HT1080 (cell line): ENCODE measurements at places on chromosomes 12 and 14.

- DNase-seq: no peak
Observed at GRCh38 chr12:91985002-91985787, 160.5 kb downstream of the BTG1 start.

DNA sequence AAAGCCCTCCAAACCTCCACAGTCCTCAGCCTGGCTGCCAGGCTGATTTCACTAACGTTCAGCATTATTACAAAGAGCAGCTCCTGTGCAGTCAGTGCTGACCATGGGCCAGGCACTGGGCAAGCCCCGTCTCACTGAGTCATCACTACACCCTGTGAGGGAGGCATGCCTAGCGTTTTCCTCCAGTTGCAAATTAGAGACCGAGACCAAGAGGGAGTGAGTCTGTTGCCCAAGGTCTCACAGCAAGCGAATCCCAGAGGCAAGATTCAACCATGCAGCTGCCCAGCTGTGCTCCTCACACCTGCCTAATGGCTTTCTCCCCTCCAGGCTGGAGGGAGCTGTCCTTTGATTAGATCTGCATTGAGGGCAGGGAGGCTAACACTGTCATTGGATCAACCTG is 229.3 kb upstream of the LHX5 start:
- peak; percentile 43 for DNase-seq

DNA sequence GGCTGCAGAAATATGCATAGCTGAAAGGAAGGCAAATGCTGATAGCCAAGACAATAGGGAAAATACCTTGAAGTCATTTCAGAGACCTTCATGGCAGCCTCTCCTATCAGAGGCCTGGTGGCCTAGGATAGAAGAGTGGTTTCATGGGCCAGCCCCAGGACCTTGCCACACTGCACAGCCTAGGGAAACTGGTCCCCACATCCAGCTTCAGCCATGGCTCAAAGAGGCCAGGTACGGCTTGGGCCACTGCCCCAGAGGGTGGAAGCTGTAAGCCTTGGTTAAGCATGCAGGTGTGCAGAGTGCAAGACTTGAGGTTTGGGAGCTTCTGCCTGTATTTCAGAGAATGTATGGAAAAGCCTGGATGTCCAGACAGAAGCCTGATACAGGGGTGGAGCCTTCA is 101.0 kb upstream of the KITLG start:
- no peak for DNase-seq

DNA sequence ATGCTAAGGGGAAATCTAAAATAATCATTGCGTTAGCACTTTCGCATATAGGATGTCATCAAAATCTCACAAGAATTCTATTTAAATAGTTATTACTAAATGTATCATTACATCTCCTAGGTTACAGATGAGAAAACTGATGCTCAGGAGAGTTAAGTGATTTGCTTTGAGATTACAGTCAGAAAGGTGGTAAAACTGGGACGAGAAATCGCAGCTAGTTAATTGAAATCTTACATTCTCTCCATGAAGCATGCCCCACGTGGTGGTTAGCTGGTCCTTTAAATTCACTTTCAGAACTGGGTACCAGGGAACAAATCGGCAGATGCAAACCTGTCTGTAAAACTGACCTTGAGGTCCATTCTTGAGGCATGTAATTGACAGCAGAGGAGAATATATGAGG is 71.8 kb upstream of the PLEKHG7 start:
- no peak for DNase-seq

DNA sequence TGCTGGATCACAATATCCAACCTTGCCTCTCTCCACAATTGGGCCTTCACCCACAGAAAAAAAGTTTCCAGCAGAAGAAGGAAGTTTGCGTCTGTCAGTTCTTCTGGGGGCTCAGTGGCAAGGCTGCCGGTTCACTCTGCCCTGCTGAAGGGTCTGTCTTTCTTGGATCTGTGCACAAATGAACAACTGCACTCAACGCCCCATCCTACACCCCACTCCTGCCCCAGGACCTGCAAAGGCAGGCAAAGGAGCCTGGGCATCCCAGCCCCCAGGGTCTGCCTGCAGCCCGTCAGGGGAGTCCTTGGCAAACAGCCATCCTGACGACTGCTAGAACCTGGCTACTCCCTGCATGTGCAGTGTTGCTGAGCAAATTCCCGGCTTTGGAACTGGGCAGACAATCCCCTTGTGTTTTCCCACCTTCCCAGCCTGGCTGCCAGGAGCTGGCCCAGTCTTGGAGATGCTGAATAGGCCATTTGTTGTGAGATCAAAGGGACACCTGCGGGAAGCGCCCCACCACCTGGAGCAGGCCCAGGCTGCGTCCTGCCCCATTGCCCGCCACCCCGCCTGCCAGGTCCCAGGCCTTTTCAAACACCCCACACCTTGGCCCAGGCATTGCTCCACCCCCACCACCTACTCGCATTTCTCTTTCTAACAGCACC is 311.9 kb downstream of the BCL11B start:
- no peak for DNase-seq

GRCh38 chr14:31842899-31843298 is 234.2 kb upstream of the ARHGAP5 start:
- DNase-seq: no peak

DNA sequence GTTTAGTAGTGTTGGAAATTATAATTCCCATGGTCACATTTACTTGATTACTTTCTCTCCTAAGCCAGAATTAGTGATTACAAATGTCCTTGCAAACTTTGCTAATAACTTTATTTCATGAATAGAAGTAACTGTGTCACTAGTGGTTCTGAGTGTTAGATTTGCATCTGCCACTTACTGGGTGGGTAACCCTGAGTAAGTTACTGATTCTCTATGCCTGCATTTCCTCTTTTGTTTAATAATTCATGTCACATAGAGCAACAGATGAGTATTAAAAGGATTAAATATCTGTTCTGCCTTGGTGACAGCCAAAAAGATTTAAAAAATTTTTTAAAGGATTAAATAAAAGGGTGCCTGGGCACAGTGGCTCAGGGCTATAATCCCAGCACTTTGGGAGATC is 78.6 kb downstream of the BHLHE41 start:
- DNase-seq: no peak

GRCh38 chr12:49195736-49196135 is 6.9 kb upstream of the TUBA1A start:
- DNase-seq: no peak

- no peak for DNase-seq
Observed at GRCh38 chr14:104125011-104125410, 13.4 kb upstream of the KIF26A start.

DNA sequence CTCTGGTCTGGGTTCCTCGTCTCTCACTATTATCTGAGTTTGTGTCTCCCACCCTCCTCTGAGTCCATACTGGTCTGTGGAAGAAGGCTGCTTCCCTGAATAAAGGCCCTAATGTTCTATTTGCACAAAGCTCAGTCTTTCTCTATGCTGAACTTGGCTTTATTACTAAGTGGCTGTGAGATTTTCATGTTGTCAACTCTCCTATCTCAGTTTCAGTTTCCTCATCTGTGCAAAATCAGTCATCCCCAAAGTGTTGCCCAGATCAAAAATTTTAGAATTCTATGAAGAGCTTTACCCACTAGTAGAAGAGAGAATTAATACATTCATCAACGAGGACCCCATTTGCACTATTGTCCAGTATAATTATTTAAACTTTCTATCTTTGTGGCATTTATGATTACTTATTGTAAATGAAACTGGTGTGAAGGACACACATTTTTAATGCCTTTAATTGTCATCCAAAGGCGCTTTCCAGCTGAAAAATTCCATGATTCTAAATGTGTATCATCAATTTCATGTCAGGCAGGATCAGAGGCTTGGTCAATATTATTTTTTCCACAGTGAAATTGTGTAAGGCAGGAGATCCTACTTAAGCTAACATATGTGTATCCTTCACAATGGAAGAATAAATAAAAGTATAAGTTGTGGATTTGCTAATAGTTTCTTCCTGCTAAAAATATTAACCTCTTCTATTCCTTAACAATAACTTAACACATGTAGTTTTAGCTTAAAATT is 79.1 kb upstream of the EEA1 start:
- no peak for DNase-seq

- peak; percentile 26 for DNase-seq
Observed at GRCh38 chr14:91140672-91141071, 26.8 kb downstream of the DGLUCY start.

DNA sequence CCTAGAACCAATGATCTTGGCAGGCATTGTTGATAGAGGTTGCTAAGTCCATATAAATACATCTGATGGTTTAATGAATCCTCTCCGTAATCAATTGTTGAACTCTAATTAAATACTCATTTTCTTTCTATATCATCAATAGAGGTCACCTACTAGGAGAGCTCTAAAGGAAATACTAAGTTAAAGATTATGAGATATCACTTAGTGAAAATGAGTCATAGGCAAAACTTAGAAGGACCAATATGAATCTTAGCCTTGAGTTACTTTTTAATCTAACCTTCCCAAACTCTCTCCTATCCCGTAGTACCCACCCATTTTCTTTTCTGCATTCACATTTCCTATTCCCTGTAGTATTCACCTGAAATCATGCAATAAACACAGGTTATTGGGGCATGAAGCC is 50.2 kb downstream of the MBIP start:
- no peak for DNase-seq

DNA sequence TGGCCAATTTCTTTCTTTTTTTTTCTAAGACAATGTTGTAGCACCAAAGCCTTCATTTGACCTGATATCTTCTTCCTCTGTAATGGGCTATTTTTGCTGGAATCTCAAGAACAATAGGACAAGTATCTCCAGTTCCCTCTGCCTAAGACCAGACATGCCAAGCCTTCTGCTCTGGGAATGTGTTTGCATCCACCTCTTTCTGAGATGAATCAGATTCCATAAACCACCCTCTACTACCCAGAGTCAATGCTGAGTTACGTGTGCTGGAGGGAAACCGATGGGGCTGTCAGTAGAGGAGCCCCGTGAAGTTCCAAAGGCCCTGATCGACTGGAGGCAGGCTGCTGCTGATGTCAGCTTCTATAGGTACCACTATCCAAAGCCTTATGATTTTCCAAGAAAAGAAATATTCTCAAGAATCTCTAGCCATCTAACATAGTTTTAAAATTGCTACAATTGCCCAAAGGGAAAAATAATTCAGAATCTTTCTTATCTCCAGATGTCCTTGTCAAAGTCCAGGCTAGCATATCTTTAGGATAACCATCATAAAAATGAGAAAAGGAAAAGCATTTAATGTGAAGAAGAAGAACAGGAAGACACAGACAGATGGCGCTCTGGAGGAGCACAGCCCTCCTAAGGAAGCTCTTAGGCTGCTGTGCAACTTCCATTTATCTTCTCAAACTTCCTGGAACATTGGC is 101.9 kb downstream of the SLC8A3 start:
- DNase-seq: peak; percentile 13

DNA sequence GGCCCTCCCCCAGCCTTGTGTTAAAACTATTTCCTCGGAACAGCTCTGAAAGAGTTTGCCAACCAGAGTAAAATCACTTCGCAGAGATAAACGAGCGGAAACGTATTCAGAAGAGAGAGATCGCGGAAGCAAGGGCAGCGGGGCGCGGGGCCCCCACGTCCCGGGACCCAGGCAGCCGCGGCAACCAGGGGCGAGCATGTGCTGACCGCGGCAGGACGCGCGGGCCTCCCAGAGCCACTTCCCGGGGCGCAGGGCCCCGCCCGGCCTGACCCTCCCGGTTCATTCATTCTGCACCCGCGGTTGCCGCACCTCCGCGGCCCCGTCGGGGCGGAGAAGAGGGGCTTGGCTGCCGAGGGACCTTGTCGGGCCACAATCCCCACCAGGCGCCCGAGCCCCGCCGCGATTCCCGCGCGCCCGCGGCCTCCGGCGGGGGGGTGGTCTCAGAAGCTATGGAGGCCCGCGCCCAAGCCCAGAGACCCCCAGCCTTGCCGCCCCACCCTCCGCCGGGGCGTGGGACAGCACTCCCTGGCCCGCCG is 598 bp downstream of the UBE2N start:
- DNase-seq: no peak

DNA sequence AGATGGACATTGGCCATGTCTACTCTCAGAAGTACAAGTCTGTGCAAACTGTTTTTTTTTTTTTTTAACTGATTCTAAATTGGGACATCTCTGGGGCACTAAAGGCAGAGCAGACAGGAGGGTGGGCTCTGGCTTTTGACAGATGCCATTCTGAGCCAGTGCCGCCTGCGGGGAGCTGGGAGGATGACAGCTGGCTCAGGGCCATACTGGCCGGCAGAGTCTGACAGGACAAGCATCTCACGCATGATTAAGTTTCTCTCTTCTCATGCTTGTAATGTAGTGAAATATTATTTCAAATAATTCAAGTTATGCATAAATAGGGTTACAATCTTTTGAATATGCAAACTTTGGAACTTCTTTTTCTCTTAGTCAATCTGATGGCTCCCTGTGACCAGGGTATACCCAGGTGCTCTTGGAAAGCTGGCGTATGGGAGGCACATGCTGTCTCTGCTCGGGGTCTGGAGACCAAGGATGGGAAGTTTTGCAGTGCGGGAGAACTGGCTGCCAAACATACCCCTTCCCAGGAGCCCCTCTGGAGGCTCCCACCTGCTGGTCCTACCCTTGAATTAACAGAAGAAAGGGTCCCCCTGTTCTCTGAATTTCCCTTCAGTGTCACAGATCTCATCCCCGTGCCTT is 7.6 kb downstream of the CDCA4 start:
- DNase-seq: no peak

- no peak for DNase-seq
Observed at GRCh38 chr14:92755495-92755894, 7.1 kb upstream of the LGMN start.

- peak; percentile 13 for DNase-seq
Observed at GRCh38 chr14:76133103-76133502, 18.6 kb upstream of the GPATCH2L start.

- no peak for DNase-seq
Observed at GRCh38 chr14:105931808-105932483, 405.6 kb downstream of the TMEM121 start.

GRCh38 chr12:117036046-117036445 is 63.2 kb downstream of the TESC start:
- no peak for DNase-seq

GRCh38 chr14:22583994-22584393 is 5.0 kb downstream of the DAD1 start:
- no peak for DNase-seq

DNA sequence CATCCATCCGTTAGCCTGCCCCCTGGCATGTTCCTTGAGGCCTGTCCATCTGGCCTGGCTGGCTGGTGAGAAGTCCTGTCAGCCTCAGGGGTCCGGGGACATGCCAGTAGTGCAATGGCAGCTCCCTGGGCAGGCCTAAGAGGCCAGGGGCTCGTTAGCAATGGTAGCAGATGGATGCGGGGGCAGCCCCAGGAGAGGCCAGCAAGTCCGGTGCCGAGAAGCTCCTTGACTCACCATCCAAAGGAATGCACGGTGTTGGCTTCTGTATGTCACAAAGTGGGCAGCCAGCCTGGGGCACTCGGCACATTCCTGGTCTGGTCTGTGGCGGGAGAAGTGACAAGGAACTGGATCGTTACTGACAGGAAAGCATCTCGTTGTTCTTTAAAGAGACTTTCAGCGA is 319.9 kb downstream of the CACNA1C start:
- no peak for DNase-seq

- no peak for DNase-seq
Observed at GRCh38 chr12:97061171-97061570, 154.1 kb downstream of the NEDD1 start.

GRCh38 chr14:85572011-85572410 is 42.1 kb downstream of the FLRT2 start:
- no peak for DNase-seq
